ENCODE measurements at places on chromosomes 3 and 15.

DNA sequence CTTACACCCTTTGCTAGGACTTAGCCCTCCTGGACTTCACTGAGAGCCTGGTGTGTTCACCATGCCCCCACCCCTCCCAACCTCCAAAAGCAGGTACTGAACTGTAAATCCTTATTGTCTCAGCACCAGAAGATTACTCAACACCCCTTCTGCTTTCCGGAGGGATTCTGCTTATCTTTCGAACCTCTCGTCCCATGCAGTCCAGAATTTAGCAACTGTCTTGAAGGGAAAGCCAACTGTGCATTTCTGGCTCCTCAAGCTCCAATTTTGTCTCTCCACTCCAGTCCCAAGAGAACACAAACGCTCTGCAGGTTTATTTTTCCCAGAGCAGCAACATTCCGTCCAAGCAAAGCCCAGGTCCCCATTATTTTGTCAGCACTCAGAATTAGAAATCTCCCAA is 49.6 kb downstream of the RFTN1 start:
- DNase-seq, result no peak

GRCh38 chr3:68121287-68121686 is 466.9 kb upstream of the SUCLG2 start:
- no peak for DNase-seq

- DNase-seq, result peak; percentile 30
These were observed 77.3 kb downstream of the APBA2 start for GRCh38 chr15:28962851-28963710.

GRCh38 chr3:78781351-78781750 is 986.4 kb downstream of the ROBO1 start:
- DNase-seq, result no peak

DNA sequence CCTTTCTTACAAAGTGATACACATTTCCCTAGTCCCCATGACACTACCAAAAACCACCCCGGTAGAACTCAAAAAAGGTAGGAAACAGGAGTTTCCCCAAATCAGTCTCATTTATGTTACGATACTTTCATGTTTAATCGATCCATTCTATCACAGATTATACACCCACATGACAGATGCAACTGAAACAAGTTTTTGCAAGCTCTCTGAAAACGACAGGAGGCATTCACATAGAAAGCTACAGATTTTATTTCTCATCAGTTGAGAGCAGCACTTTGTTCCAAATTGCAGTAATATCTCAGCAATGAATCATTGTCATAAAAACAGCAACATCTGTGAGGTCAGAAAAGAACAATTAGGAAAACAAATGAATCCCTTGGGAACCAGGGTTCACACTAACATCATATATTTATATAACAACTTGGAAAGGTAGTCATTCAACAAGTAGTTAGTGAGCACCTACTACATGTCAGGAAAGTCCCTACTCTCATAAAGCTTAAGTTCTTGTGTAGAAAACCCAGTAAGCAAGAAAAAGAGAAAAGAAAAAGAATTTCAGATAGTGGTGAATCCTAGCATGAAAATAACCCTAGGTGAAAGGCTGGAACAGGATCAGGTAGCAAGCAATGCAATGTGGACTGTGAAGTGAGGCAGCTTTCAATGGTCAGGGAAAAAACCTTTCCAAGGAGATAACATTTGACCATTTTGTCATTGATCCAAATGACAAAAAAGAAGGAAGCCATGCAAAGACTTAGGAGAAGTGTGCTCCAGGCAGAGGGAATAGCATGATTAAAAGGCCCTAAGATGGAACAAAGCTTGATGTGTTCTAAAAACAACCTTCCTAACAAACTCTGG is 8.3 kb downstream of the PLD1 start:
- DNase-seq, result no peak

- DNase-seq, result no peak
These were observed 18.3 kb downstream of the SUCNR1 start for GRCh38 chr3:151891721-151892120.

- no peak for DNase-seq
These were observed 3.0 kb downstream of the MYEF2 start for GRCh38 chr15:48175126-48175525.

Measured in T-helper 1 cell (primary cell).